ENCODE measurements at places on chromosomes 2 and 18.

DNA sequence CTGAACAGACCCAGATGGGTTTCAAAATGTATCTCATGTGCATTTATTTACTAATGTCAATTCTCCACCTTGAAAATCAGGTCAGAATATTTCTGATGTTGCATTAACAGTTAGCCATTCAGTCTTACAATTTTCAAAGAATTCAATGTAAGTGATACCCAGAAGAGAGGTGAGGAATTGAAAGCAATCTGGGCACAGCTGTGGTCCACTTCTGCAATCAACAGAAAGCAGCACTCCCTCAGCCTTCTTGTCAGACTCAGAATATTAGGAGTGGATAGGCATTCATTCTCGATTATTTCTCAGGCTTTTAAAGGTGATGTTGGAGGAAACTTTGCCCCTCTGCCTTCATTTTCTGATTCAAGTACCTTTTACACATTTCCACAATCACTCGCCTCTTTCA lies 15.7 kb downstream of the CCL20 start:
- DNase-seq = no peak

- no peak for DNase-seq
Measured at GRCh38 chr2:160075171-160075570, 12.8 kb upstream of the PLA2R1 start.

- no peak for DNase-seq
Measured at GRCh38 chr2:39153312-39153711, 32.5 kb upstream of the SOS1 start.

DNA sequence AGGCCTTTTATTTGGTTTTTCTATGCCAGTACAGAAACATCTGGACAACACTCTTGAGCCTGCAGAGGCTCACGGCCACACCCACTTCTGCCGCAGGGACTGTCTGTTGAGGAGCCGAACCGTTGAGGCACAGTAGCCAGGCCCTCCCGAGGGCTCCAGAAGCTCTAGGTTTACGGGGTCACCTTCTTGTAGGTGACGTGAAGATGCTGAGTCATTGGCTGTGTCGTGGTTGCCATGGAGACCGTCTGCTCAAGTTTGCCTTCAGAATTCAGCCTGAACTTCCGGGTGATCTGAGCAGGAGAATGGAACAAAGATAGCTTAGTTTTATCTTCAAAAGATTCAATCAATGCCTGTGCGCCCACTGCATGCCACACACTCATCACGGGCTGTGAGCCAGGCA lies 25.9 kb downstream of the BOK start:
- no peak for DNase-seq

DNA sequence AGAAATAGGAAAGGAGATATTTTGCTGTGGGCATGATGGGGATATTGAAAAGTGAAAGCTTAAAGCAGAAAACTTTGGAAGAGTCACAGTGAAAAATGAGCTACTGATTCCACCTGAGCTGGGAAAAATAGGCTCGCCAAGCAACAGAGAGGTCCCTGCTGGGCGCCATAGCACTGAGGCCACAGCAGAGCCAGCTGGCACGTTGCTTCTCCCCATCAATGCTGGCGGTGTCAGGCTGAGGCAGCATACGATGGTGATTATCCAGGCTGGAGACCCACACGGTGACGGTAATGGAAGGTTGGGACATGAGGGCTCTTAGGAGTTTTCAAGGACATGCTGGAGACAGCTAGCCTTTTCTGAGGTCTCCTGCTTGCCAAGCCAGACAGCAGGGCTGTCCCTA lies 25.8 kb upstream of the DTNB start:
- no peak for DNase-seq

- DNase-seq = no peak
Measured at GRCh38 chr2:190694479-190694878, 45.6 kb downstream of the NAB1 start.

DNA sequence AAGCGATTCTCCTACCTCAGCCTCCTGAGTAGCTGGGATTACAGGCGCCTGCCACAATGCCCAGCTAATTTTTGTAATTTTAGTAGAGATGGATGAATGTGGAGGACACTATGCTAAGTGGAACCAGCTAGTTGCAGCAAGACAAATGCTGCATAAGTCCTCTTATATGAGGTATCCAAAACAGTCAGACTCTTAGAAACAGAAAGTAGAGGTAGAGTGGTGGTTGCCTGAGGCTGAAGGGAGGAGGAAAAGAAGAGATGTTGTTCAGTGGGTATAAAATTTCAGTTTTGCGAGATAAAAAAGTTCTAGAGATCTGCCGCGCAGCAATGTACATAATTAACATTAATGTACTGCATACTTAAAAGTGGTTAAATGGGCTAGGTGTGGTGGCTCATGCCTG lies 145.3 kb upstream of the SPRED2 start:
- no peak for DNase-seq

DNA sequence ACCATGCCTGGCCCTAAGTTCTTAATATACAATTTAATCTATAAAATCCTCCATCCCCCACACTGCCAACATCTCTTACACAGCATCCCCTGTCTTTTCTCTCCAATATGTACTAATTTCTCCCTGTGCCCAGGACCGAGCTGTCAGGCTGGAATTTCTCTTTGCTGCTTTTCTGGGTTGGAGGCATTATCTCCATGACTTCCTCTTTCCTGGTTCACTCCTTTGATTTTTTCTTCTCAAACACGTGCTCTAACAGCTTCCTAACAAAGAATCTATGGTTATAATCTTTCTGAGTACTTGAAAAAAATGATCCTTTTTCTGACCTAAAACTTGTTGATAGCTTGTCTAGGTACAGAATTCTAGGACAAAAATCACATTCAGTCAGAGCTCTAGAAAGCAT lies 112.8 kb downstream of the C1D start:
- DNase-seq = no peak

DNA sequence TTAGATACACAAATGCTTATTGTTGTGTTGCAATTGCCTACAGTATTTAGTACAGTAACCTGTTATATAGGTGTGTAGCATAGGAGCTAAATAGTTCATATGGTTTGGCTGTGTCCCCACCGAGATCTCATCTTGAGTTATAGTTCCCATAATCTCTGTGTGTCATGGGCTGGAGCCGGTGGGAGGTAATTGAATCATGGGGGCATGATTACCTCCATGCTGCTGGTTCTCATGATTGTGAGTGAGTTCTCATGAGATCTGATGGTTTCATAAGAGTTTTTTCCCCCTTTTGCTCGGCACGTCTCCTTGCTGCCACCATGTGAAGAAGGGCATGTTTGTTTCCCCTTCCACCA lies 190.5 kb upstream of the SESTD1 start:
- no peak for DNase-seq

- no peak for DNase-seq
Measured at GRCh38 chr2:67311536-67311935, 85.6 kb upstream of the ETAA1 start.

DNA sequence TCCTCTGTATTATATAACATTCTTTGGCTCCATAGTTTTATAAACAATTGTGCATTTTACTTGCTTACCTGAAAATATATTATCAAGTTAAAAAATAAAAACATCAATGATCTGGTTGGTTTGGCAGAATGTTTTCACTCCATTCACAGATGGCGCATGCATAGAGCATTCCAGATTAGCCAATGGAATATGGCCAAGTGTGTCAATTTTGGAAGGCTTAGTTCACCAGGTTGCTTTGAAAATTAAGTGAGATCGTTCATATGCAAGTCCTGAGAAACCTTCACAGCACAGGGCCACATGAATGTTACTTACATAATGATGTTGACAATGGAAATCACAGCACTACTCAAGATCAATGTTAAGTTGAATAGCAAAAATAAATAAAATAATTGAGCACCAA lies 335.7 kb downstream of the GRB14 start:
- DNase-seq = no peak

DNA sequence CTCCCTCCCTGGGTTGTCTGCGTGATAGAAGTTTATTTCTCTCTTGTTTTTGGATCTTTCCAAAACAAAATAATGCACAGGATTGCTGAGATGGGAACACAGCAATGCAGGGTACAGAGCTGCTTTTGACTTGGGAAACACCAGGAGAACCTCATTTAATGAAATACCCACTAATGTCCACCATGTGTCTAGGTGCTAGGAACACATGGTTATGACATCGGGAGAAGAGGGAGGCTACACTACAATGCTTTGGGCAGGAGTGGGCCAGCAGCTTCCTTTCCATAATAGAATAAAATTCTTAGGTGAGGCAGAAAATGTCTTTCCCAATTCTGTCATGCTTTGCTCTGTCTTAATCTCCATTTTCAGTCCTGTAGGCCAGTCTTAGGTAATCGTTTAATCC lies 29.2 kb upstream of the KCNF1 start:
- DNase-seq = no peak

DNA sequence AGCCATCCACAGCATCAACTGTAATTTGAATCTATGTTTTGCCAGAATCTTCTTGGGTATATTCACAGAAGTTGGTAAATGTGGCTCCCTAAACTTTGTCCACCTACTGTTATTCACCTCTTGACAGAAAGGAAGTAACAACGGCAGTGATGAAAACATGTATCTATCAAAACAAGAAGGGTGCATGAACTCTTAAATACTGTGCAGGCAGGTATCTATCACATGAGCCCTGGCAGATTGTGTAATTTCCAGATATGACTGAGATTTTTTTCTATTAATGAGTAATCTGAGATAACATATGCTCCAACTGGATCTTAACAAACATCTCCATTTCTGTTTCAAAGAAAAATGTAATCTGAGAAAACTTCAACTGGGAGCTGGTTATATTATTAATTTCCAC lies 36.6 kb downstream of the SFT2D3 start:
- DNase-seq = no peak

GRCh38 chr2:229137066-229137465 lies 134.0 kb downstream of the PID1 start:
- DNase-seq = no peak

DNA sequence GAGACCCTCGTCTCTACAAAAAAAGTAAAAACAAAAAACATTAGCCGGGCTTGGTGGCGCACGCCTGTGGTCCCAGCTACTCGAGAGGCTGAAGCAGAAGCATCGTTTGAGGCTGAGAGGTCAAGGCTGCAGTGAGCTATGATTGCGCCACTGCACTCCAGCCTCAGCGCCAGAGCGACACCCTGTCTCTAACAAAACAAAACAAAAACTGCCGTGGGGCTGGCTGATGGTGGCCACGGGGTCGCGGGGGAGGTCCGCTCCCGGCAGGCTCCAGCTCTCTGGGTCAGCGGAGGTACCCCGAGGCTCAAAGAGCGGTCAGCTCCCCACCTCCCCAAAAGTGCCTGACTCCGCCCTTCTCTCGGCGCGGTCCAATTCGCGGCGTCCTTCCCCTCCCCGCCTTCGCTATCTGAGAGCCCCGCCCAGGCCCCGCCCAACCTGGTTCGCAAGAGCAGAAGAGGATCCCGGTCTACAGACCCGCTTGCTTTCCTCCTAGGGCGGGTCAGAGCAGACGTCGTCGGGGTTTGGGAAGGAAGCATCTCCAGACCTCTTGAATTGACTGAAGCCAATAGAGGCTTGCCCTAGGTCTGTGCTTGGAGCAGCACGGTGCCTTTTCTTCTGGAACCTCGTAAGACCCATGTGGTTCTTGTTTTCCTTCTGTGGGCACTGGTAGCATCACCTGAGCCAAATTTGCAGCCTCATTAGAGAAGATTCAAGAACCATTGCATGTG lies 7.8 kb downstream of the RAX start:
- DNase-seq = no peak

DNA sequence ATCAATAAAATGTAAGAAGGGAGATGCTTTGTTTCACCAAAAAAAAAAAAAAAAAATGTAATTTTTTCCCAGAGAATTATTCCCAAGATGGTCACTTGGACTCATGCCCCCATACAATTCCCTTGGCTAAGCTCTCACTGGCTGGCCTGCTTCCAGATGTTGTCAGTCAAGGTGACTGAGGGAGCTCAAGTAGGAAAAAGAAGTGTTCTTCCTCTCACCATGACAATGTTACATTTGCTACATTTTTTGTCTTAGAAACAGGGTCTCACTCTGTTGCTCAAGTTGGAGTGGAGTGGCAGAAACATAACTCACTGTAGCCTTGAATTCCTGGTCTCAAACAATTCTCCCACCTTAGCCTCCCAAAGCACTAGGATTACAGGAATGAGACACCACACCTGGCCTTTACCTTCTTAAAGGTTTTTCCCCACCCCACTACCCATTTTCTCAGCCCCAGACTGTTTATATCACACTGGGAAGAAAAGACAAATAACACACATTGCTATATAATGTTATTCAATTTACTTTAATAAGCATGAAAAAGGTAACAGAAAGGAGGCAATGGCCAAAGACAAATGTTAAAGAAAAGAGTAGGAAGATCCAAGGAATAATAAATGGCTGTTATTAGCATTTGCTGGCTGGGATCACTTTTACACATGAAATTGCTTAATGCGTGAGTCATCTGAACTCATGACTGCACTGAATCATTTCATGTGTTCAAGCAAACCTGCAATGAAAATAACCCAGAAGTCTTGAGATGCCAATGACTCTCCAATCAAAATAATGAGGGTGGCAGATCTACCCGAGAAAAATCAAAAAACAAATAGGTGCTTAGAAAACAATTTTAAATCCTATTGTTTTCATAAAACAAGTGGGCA lies 45.2 kb downstream of the ACVR1 start:
- DNase-seq = no peak

GRCh38 chr18:10726198-10727068 lies 200.6 kb downstream of the NAPG start:
- DNase-seq = no peak

DNA sequence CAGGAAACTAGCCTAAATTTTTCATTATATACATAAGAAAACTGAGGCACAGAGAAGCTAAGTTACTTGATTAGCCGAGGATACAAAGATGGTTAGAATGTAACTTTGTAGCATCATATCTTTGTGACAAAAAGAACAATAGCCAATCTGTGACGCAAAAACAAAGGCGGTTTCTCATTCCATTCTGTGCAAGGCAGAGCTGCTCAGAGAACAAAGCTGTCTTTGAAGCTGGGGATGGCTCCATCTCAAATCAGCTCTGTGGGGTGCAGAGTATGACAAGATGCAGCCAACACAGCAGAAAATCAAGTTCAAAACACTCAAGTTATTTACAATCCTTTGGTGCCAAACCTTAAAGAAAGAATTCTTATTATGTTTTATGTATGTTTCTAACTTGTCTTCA lies 81.9 kb upstream of the VWC2L start:
- DNase-seq = no peak

- DNase-seq = no peak
Measured at GRCh38 chr2:73561422-73561821, 80.8 kb downstream of the NAT8 start.

- DNase-seq = no peak
Measured at GRCh38 chr2:44275927-44276303, 635 bp downstream of the SLC3A1 start.

GRCh38 chr2:224650815-224651439 lies 65.2 kb downstream of the CCDC195 start:
- DNase-seq = no peak

- no peak for DNase-seq
Measured at GRCh38 chr2:1132328-1132969, 181.8 kb downstream of the SNTG2 start.

- DNase-seq = no peak
Measured at GRCh38 chr2:232235716-232236115, 142.8 kb upstream of the ALPP start.

- no peak for DNase-seq
Measured at GRCh38 chr2:158923641-158924040, 44.8 kb upstream of the TANC1 start.

- DNase-seq = no peak
Measured at GRCh38 chr2:50723286-50723938, 308.5 kb downstream of the NRXN1 start.

GRCh38 chr18:44075038-44075437 lies 605.6 kb upstream of the SETBP1 start:
- DNase-seq = no peak

GRCh38 chr18:10387399-10387798 lies 67.0 kb upstream of the APCDD1 start:
- no peak for DNase-seq

Data from stimulated activated CD8-positive, alpha-beta memory T cell treated with anti-CD3 and anti-CD28 coated beads, Interleukin-15, amount 100 ng/mL, for 24 hours (primary cell).